ENCODE measurements at places on chromosomes 2 and 18.

GRCh38 chr2:207055257-207055656 lies 110.5 kb downstream of the KLF7 start:
- DNase-seq, result no peak

DNA sequence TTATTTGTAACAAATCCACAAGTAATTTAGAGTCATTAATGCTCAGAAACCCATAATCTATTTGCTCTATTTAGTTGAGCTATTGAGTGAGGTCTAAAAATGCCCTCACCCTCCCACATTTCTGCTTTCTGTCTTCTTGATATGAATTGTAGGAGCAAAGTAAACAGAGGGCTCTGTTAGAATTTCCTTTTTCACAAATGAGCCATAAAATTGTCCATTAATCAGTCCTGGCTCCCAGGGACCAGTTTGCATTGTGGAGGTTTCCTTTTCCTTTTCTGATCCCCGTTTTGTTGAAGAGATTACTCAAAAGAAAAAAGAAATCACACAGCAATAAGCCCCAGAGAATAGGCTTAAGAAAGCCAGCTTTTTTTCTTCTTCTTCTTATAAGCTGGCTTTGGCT lies 476.7 kb downstream of the EPHA4 start:
- DNase-seq, result no peak

GRCh38 chr18:58027341-58027740 lies 16.7 kb upstream of the NEDD4L start:
- no peak for DNase-seq

DNA sequence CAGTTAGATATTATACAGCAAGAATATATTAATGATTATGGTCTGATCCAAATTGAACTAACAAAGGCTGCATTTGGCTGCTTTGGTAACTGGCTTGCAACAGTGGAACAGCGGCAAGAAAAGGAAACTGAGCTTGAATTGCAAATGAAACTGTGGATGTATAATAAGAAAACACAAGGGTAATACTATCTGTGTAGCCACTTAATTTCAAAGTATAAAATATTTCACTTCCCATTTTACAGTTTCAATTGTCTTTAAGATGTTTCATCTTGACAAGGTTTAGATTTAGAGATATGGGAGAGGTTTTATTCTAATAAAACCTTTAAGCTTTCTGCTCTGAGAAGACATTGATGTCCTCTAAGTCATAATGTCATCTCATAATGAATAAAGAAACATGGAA lies 23.8 kb downstream of the WDR75 start:
- DNase-seq, result no peak

GRCh38 chr2:19035238-19035637 lies 323.2 kb downstream of the OSR1 start:
- DNase-seq, result peak; percentile 48

DNA sequence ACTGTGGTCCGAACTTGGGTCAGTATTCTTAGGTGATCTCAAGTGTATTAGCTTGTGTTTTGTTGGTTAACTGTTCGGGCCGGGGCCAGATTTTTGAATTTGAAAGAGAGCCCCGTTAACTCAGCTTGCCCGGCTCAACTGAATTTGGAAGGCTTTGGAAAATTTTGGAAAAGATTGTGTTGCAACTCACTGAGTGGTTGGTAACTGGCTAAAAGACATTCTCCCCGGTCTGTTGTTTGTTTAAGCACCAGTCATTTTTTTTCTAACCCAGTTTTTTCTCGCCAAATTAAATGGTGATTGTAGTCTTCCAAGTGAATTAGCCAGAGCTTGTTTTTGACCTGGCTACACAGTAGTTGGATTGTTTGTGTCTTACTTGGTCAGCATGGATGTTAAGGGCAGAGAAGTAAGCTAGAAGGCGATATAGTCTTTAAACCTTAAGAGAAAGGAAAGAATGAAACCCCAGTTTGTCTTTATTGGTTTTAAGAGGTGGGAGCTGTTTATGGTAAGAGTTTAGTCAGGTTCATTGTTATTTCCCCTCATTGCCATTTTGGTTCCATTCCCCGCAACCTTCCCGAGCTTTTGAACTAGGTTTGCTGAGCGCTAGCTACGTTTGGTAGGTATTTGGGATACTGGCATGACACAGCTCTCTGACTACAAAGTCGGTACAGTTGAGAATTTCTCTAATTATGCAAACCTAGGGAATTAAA lies 2.4 kb downstream of the MAP4K4 start:
- no peak for DNase-seq

DNA sequence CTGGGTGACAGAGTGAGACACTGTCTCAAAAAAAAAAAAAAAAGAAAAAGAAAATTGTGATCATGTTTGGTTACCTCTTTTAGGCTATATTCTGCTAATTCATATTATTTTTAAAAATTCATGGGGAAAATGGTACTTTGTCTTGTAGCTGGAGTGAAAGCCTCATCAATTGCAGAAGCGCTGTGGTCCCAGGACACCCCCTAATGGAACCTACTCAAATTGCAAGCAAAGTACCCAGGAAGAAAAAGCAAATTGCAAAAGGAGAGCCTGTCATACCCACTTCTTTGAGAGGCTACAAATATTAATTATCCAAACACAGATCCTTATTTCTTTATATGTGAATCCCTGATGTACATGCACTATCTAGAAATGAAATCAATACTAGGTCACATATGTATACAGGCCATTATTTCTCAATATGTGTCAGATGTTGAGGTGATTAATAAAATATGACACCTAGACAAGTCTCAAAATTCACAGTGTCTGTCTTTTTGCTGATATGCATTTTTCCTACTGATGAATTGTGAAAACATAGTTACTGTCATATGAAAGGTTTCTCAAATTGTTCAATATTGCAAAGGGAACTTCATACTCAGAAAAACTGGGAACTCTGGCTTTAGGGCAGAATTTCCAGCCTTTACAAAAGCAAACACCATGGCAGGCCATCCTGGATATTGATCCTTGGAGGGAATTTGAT lies 12.6 kb downstream of the CRACDL start:
- DNase-seq, result no peak
